ENCODE measurements at places on chromosomes 3 and 15.
A peak's percentile ranks its signal among the peaks of the same experiment; 100 is the strongest.

GRCh38 chr15:88956906-88957305 lies 43.7 kb upstream of the MFGE8 start:
- DNase-seq, result no peak

GRCh38 chr15:80310776-80311175 lies 58.8 kb upstream of the CTXND1 start:
- no peak for DNase-seq

DNA sequence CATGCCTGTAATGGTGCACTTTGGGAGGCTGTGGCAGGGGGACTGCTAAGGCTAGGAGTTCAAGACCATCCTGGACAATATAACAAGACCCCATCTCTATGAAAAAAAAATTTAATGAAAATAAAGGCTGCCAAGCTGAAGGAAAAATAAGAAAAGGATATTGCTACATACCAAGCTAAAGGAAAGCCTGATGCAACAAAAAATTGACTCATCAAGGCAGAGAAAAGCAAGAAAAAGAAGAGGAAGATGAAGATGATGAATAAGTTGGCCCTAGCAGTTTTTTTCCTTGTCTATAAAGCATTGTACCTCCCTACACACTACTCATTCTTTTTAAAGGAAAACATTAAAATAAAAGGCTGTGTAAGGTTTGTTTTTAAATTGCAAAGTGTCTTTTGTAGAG lies 441.9 kb upstream of the MDFIC2 start:
- no peak for DNase-seq

DNA sequence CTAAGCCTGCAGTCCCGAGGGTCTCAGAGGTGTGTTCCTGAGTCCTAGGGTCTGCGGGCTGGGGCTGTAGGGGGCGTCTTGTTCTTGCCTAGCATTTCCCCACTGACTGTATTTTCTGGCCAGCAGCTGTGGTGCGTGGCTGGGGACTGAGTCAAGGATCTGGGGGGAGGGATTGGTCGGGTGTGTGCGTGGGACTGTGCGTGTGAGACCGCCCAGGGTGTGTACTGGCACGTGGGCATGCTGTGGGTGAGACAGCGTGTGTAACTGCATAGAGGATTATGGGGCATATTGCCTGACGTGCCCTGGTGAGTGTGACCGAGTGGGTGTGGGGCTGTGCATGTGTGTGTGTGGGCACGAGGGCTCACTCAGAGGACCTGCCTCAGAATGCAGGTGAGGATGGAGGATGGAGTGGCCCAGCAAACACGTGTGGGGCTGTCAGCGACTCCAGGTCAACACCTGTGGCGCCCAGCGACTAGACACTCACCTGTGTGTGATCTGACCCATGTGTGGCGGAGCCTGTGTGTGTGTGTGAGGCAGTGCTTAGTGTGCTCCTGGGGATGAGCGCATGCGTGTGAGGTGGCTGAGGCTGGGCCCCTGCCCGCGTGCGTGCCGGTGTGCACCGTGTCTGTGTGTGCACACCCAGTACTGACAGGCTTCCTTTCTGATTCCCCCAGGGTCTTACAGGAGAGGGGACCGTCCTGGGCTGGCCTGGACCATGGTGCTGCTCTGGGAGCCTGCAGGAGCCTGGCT lies 20.9 kb downstream of the FBLN2 start:
- no peak for DNase-seq

DNA sequence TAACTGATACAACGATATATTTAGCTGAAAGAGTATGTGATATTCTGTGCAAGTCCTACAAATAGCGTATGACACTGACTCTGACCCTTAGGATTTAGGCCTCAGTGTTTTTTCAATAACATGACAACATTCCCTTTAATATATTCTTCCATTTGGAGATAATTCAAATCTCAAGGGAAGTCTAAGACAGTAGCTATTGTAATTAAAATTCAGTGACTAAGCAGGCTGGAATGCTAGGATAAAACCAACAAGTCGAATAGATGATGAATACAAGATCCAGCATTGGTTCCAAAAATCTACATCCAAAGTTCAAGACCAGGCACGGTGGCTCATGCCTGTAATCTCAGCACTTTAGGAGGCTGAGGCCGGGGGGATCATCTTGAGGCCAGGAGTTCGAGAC lies 56.2 kb downstream of the QTRT2 start:
- no peak for DNase-seq

- peak; percentile 31 for DNase-seq
Measured at GRCh38 chr15:24848050-24848449, 106.7 kb upstream of the SNRPN start.

GRCh38 chr3:156388497-156389448 lies 166.1 kb downstream of the SSR3 start:
- DNase-seq, result no peak

GRCh38 chr15:62601777-62602545 lies 436.9 kb upstream of the C2CD4B start:
- DNase-seq, result no peak

- DNase-seq, result no peak
Measured at GRCh38 chr15:50355980-50356379, 982 bp upstream of the GABPB1 start.

- no peak for DNase-seq
Measured at GRCh38 chr3:85050821-85051220, 92.0 kb downstream of the CADM2 start.

GRCh38 chr15:99716540-99717095 lies 16.6 kb downstream of the LYSMD4 start:
- DNase-seq, result no peak

GRCh38 chr3:132135628-132136333 lies 101.0 kb upstream of the CPNE4 start:
- no peak for DNase-seq

- peak; percentile 33 for DNase-seq
Measured at GRCh38 chr3:172259111-172259541, 189.1 kb downstream of the GHSR start.

DNA sequence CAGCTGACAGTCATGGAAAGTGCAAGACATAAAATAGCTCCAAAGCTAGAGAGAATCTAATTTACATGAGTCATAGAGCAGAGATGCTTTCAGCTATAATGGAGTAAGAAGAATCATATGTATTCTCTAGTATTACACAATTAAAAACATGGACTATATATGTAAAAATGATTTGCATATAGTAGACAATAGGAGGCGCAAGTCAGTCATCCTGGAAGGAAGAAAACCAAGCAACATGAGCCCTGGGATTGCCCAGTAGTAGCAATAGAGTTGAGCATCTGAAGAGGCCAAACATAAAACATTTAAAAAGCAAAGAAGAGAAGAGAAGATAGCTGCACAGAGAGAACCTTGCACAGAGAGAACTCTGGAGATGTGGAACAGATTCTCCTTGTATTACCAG lies 455.0 kb downstream of the EPHA3 start:
- no peak for DNase-seq

GRCh38 chr3:161854232-161854771 lies 357.7 kb downstream of the OTOL1 start:
- no peak for DNase-seq

Measured in Ammon's horn (tissue), 1 donor.